ENCODE measurements at places on chromosomes 7 and 10. TPM values are rescaled to one million over a fixed set of nuclear protein-coding genes. Genes with fewer than 3 reads are reported as not detected.

The CUL2 gene
- total RNA-seq: 29.5 TPM

The DGKB gene
- total RNA-seq: not detected

The GHRHR gene
- not detected for total RNA-seq

The TCAF2 gene
- 25.1 TPM for total RNA-seq

The PPP1R17 gene
- not detected for total RNA-seq

The IFIT2 gene
- total RNA-seq: 6.8 TPM

The NUDT1 gene
- total RNA-seq: 29.7 TPM

The TRPV5 gene
- not detected for total RNA-seq

The GPRIN2 gene
- total RNA-seq: not detected

The TMEM184A gene
- total RNA-seq: not detected

The C10orf67 gene
- total RNA-seq: not detected

The BHLHA15 gene
- total RNA-seq: not detected

The KIF5B gene
- total RNA-seq: 51.9 TPM

The ARHGAP19 gene
- total RNA-seq: 11.0 TPM

The CADPS2 gene
- total RNA-seq: not detected

The ABCA13 gene
- 0.22 TPM for total RNA-seq

The GATA3 gene
- 52.4 TPM for total RNA-seq

The EMX2 gene
- not detected for total RNA-seq

The RELN gene
- total RNA-seq: not detected

The HOXA3 gene
- not detected for total RNA-seq

The UCN3 gene
- not detected for total RNA-seq

The PCLO gene
- 0.05 TPM for total RNA-seq

The HABP2 gene
- 0.13 TPM for total RNA-seq

The MOGAT3 gene
- total RNA-seq: not detected

The TUBB8 gene
- total RNA-seq: not detected
